Adrenal gland (tissue), 19 donors: ENCODE measurements at places on chromosomes 4 and X. TPM values are rescaled to one million over a fixed set of nuclear protein-coding genes. Genes with fewer than 3 reads are reported as not detected.

Gene CNGA1
- polyA plus RNA-seq, result 4.6 TPM

Gene FGB
- polyA plus RNA-seq, result 8.8 TPM

Gene SOX3
- polyA plus RNA-seq, result not detected

Gene JCHAIN
- polyA plus RNA-seq, result 0.98 TPM

Gene RTL9
- polyA plus RNA-seq, result 0.66 TPM

Gene CAPN6
- polyA plus RNA-seq, result 0.03 TPM

Gene TLR8
- polyA plus RNA-seq, result 0.84 TPM

Gene ABHD18
- 5.1 TPM for polyA plus RNA-seq

DNA sequence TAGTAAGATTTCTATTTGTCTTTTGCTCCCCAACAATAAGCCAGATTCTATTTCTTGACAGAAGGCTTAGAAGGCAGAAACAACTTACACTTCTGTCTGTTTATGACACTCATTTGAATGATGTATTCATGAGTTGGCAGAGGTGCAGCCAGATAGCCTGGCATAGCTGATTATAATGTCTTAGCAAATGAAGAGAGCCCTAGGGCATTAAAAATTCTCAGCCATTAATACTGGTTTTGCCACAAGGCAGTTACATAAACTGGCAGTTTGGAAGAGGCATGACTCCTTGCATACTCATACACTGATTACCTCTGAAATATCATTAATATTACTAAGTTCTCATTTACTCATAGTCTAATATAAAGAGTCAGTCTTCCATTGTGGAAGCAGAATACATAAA, 728.5 kb upstream of the NDST4 start:
- DNase-seq, result no peak

- DNase-seq, result no peak
Observed at GRCh38 chr4:149964001-149964796, 114.0 kb upstream of the DCLK2 start.

DNA sequence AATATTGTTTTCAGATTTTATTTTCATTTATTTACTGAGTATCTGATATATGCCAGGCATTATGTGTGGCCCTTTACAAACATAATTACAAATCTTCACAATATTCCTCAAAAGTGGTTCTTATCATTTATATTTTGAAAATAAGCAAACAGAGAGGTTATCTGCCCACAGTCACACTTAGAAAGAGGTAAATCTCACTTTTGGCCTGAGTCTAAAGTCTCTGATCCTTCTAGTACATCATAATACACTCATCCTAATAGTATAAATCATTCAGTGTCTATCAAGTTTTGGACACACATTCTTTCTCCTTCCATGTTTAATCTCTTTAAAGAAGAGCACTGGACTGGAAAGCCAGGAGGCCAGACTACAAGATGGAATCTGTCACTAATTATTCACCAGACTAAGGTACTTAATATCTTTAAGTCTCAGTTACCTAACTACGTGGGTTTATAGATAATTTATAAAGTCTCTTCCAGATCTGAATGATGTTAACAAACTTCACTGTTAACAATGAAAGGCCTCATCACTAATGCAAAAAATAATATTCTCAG, 281.3 kb downstream of the PPP3CA start:
- DNase-seq, result no peak

DNA sequence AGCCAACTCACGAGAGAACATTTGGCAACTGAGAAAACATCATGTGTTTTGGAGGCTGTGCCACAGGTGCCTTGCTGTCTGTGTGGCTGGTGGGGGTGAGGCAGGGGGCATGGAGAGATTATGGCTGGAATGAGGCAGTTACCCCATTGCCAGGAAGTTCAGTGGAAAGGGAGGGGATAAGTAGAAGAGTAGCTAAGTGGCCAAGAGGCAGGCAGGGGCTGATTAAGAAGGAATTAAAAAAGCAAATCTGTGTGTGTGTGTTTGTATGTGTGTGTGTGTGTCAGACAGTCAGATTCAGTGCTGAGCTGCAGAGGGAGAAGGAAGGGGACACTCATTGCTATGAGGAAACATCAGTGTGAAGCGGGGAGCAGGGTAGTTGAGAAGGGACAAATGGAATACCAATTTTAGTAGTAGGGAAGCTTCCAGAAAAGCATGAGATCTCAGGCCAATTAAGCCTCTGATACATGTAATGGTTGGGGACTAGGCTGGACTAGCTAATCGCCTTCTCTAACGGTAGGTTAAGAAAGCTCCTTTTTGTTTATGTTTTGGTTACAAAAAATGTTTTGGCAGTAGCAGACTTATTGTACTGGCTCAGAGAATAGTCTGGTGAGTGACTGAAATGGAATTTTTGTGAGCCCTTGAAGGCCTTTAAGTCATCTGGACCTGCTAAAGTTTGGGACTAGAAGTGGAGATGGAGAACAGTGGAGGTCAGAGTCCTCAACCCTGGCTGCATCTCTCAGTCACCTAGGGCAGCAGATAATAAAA, 18.5 kb downstream of the TMEM164 start:
- no peak for DNase-seq

GRCh38 chr4:168516841-168517240, 20.0 kb downstream of the PALLD start:
- DNase-seq, result no peak

- DNase-seq, result no peak
Observed at GRCh38 chrX:86507331-86507730, 359.1 kb downstream of the DACH2 start.

GRCh38 chr4:105509714-105510113, 35.9 kb upstream of the PPA2 start:
- DNase-seq, result no peak

DNA sequence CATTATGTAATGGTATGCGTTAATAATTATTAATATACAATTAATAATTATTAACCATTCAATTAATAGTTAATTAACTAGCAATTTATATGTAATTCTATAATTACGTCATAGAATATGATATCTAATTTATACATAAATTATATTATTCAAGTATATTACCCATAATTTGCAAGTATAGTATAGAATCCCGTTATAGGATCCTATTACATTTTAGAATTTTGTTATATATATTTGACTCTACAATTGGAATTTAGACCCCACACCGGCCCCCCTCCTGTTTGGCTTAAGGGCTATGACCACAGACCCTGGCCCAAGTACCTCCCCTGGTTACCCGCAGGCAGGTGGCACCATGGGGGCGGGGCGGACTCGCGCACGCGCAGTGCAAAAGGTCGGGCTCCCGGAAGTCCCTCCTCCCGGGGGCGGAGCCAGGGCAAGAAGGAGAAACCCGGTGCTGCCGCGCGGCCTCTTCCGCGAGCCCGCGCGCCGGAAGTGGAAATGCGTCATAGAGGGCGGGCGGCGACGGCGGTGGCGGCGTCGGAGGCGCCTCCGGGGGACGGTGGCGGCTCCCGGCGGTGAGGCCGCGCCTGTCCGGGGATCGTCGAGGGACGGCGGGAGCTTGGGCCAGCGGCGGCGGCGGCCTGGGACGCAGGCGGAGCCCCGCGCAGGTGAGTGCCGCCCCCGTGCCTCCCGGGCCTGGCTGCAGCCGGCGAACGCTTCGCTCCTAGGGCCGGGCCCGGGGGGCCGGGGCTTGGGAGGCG, at the start of gene AKAP17A:
Gene AKAP17A (plus strand): TSS at position 503 of the 761 bp plus-strand sequence. CDS start 1,859 bp downstream, outside the sequence.
- peak; percentile 96 for DNase-seq

DNA sequence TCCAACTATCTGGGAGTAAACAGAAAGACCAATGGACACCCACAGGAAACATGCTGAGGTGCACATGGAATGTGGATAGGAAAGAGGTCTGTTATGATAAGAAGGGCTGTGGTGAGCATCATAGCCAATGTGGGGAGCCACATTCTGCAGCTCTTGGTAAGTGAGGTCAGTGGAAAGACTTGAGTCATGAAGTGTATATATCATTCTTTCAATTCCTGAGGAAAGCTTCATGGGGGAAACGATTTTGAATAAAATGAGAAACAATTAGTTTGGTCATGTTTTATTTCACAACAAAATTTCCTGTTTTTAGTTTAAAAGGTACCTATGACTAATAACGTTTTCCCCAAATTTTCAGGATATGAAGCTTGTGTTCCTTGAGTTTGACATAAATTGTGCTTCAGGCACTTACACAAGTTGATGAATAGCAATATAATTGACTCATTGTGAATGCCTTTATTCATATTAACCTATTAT, 41.4 kb upstream of the RASSF6 start:
- no peak for DNase-seq

DNA sequence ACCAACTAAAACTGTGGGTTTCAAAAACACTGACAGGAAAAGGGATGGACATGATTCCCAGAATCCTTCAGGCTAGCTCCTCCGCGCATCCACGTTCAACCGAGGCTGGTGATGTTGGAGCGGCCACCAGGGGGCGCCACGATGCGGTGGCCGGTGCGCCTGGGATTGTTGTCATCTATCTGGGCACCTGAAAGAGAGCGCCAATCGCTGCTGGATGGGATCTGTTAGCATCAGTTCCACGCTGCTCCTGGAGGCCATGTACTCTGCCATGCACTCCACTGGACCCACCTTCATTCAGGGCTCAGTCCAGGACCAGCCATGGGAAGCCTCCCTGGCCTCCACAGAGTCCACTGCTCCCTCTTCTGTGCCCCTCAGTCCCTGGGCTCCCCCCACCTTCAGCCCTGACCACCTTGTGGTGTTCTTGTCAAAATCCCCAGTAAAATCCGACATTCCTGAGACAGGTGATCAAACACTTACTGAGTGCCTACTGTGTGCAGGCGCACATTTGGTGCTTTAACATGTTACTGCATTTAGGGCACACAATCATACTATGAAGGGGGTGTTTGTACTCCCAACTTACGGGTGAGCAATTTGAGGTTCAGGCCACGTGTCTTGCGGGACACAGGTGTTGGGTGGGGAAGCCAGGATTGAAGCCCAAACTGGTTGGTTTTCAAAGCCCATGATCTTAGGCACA, 71.1 kb downstream of the CRMP1 start:
- no peak for DNase-seq

- no peak for DNase-seq
Observed at GRCh38 chr4:84529169-84529751, 30.2 kb upstream of the NKX6-1 start.

GRCh38 chrX:9312922-9313867, 151.7 kb upstream of the TBL1X start:
- peak; percentile 46 for DNase-seq

DNA sequence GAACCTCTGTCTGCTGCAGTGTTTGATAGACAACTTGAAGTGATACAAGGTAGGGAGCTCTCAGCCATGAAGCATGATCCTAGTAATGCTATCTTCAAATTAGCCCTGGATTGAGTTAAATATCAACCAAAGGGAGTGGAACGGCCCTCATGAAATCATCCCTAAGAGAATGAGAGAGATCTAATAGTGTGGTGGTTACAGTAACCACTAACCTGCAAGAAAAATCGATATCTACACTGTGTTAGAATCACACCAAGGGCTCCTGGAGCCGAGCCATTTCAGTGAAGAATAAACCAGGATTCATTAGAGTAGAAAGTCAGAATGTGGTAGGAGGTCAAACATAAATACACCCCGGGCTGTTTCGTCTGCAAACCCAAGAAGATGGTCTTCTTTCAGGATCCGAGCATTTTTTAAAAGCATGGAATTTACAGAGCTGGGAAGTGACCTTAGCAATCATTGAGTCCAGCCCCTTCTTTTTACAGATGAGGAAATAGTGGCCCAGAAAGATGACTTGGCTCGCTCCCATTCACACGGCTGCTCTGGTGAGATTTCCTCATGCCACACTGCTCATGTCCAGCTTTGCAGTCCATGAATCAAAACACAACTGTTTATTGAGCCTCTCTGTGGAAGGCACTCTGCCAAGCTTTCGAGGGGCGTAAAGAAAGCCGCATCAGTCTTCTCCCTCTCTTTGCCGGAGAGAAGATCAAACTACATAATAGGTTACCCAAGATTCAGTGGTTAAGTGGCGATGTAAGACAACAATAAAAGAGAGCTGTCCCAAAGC, 5.5 kb upstream of the DCTD start:
- no peak for DNase-seq

- no peak for DNase-seq
Observed at GRCh38 chr4:159483782-159484741, 381.2 kb downstream of the RAPGEF2 start.

- DNase-seq, result no peak
Observed at GRCh38 chr4:114879916-114880669, 233.3 kb downstream of the NDST4 start.

DNA sequence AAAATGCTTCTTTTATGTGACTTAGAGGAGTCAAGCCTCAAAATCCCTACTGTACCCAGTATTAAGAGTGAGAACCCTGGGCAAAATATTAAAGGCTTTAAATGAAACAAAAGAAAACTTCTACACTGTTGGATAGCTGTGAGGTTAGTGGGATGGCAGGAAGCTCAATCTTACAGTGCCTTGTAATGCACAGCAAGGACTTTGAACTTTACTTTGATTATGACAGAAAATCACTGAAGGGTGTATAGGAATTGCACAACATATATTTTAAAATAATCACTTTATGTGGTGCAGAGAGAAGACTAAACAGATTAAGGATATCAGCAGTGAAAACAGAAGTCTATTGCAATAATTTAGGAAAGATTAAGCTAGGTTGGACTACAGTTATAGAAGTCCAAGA, 1333.4 kb downstream of the ADGRL3 start:
- no peak for DNase-seq

- no peak for DNase-seq
Observed at GRCh38 chr4:69749771-69750170, 10.6 kb downstream of the SULT1B1 start.

DNA sequence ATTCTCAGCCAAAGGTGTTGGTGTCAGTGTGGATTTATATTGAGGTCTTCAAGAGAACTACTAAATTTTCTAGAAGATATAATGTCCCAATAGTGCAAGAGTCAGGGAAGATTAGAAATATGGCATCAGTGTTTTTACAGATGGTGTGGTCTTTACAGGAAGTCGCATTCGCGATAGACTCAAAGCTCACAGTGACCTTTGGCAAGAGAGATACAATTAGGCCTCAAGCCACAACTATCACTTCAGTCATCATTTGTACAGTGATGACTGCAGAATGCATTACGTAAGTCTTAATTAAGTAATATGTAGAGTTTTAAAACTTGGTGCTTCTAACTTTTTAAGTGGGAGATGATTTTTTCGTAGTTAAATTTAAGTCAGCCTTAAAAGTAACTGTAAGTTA, 237.2 kb upstream of the FSTL5 start:
- DNase-seq, result no peak

- no peak for DNase-seq
Observed at GRCh38 chr4:123974386-123975149, 578.0 kb downstream of the SPRY1 start.

DNA sequence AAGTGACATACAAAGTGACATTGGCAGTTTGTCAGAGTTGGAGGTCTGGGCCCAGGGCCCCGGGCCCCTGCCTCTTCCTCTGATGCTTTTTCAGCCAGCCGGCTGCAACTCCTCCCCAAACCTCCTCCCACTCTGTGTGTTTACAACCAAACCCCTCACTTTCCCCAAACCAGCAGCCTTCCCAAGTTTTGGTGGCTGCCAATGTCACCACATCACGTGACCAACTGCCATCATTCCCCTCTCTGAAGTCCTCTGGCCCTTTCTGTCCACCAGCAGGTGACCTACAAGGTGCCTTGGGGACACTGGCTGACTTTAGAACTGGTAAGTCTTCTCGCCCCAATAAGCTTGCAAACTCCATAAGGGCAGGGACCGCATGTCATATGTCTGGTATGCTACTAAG, 357.7 kb downstream of the BCOR start:
- DNase-seq, result no peak

DNA sequence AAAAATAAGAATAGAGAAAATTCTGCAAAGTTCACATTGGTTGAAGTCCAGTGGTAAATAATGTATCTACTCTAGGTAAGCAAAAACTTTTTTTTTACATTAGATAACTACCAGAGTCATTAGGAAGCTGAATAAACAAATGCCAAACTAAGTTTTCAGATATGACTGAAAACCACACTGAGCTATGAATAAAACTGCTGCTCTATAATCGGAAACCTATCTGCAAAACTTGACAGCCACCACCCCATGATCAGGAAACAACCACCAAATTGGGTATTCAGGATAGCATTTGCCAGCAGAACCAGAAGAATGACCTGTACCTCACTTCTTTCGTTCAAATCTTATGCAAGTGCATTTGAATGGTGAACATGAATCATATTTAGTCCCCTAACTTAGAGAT, 173.0 kb upstream of the TET2 start:
- no peak for DNase-seq
